Renal cortex interstitium (tissue), 15 donors: ENCODE measurements at places on chromosomes 4 and X. TPM values are rescaled to one million over a fixed set of nuclear protein-coding genes. Genes with fewer than 3 reads are reported as not detected.

Gene GYG2
- 17.8 TPM for polyA plus RNA-seq

- peak; percentile 19 for DNase-seq
Observed at GRCh38 chr4:16029262-16029661, 54.6 kb downstream of the PROM1 start.

DNA sequence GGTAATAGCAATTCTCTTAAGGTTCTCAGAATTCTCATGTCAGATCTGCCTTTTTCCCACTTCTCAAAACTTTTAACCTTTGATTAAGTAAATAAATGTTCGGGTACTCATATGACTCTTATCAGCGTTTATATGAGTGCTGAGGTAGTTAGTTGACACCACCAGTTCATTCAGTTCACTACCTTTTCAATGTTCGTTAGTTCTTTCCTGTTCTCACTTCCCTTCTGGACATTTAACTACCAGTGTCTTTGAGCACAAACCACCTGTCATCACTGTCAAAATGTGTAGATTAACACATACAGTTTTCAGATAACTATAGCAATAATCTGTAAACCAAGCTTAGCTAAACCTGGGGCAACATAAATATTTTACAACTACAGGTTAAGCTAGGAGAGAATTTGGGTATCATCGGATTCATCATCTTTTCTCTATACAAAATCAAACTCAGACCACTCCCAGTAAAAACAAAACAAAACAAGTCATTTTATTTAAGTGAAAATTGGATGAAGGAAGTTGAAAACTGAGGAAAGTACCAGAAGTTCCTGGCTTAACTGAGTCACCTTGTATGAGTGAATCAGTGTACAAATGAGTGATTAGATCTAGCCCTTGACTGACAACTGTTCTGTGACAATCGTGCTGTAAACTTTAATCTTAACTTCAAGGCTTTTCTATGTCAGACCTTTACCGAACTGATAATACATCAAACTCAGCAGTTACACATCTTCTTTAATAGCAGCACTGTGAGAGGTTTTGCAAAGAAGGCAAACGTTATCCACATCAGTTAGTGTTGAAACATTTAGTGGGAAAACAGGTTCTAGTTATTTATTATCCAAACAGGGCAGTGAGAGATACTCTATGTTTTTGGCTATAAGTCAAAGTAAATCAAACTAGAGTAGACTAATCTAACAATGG lies 41.9 kb downstream of the ARHGEF38 start:
- DNase-seq: no peak

GRCh38 chr4:5890063-5890727 lies 2.7 kb downstream of the CRMP1 start:
- no peak for DNase-seq

Gene HS6ST2
- 25.1 TPM for polyA plus RNA-seq

GRCh38 chrX:2397229-2398063 lies 103.3 kb downstream of the DHRSX start:
- DNase-seq: no peak

- no peak for DNase-seq
Observed at GRCh38 chrX:17713288-17713687, 24.0 kb upstream of the SCML1 start.

DNA sequence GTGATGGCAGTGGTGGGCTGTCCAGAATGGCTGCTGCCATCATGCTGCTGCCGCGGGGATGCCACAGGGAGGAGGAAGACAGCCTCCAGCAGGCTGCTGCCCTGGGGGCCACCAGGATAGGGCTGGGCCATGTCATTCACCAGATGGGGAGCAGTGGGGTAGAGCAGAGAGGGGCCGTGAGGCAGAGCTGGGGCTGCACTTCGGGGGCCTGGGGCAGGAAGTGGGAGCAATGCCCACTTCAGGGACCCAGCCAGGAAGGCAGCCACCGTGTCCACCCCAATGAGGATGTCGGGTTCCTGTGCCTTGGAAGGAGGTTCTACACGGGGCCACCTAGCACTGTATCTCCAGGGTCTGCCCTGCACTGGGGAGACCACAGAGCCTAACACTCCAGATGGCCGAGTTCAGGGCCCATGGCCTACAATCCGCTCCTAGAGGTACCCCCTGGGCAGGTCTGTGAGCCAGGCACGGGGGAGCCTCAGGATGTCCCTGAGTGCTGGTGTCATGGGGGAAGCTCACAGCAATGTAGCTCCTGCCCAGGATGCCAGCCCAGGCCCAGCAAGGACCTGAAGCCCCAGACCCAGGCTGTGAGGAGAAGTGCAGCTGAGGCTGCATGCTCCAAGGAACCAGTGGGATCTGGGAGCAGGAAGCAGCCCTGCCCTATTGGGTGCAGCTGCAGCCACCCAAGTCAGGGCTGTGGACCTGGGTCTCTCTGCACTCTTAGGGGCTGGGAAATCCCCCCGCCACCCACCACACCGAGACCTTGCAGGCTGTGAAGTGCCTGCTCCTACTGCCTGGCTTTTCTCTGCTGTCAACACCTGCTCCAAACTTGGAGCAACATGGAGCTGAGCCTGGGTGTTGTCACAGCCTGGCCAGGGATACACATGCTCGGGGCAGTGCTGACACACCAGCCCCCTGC lies 140.3 kb downstream of the PDHA2 start:
- DNase-seq: no peak

DNA sequence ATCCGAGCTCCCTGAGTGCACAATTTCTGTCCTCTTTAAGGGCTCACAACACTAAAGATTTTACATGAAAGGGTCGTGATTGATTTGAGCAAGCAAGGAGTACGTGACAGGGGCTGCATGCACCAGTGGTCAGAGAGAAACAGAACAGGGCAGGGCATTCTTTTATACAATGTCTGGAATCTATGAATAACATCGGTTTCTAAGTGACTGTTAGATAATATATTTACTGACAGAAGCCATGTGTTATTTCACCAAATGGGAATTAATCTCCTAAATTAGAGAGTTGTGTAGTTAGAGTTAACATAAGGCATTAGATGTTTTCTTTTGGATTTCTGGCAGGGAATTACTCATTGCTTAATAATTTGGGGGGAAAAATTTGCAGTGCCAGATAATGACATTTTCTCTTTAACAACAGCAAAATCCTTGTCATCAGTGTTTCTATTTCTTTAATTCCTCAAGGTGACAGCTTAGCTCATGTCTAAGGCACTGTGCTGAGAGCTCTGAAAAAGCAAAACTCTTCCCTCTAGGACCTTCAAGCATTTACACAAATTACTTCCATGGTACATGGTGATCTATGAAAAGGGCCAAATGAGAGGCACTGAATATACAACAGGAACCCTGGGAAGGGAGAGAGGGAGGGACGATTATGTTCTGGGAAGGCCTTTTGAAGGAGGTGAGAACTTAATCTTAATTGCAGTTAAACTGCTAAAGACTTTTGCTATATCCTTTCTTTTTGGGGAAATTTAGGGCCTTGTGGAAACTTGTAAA lies 145.0 kb downstream of the RTL3 start:
- DNase-seq: no peak

DNA sequence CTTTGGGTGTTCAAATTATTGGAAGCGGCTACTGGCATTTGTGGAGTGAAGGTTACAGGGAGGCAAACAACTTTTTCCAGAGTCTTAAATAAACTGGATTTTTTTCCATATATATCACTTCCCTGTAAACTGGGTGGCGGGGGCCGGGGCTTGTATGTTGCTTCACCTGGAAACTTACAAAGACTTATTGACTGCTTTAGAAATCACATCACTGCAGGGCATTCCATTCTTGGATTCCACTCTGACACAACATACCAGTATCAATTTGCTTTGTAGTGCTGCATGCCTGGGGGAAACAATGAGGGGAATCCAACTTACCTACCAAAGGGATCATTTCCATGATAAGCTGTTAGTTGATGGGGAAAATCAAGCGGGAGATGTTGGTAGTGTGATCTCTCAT lies 21.7 kb upstream of the FAM156A start:
- no peak for DNase-seq

- DNase-seq: no peak
Observed at GRCh38 chr4:4735136-4735750, 124.2 kb upstream of the MSX1 start.

- DNase-seq: no peak
Observed at GRCh38 chr4:76084542-76084941, 10.0 kb downstream of the ART3 start.

DNA sequence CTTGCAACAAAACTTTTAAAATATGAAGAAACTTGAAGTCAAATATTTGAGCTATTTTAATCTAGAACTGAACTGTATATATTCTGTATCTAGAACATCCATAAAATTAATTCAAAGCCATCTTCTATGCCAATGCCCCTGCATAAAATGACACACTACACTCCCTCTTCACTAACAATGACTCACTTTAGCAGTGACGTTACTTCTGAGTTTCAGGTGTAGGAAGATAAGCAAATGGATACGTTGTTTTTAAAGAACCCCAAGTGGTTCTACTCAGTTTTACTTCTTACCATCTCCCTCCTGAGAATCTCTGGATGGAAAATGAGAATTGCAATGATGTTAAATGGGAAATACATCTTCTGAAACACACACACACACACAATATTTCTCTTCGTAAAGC lies 45.2 kb downstream of the CXXC4 start:
- no peak for DNase-seq
